Muscle of arm (tissue), 14 donors: ENCODE measurements at places on chromosomes 16 and 17.

DNA sequence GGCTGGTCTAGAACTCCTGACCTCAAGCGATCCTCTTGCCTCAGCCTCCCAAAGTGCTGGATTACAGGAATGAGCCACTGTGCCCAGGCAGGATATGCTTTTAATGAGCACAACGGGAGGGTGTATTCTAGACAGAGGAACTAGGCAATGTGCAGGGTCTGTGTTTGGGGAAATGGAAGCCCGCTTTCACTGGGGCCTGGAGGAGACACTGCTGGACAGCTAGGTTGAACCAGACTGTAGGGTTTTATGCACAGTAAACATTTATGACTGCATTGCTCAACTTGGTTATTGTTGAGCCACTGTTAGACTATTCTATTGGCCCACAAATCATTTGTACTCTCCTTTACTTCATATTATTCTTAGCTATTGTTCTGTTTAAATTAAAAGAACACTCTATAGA lies 10.2 kb upstream of the SIAH1 start:
- no peak for DNase-seq

GRCh38 chr17:62801553-62802114 lies 6.5 kb downstream of the MARCHF10 start:
- DNase-seq = no peak

GRCh38 chr17:83037874-83038165 lies 41.6 kb upstream of the METRNL start:
- DNase-seq = no peak

DNA sequence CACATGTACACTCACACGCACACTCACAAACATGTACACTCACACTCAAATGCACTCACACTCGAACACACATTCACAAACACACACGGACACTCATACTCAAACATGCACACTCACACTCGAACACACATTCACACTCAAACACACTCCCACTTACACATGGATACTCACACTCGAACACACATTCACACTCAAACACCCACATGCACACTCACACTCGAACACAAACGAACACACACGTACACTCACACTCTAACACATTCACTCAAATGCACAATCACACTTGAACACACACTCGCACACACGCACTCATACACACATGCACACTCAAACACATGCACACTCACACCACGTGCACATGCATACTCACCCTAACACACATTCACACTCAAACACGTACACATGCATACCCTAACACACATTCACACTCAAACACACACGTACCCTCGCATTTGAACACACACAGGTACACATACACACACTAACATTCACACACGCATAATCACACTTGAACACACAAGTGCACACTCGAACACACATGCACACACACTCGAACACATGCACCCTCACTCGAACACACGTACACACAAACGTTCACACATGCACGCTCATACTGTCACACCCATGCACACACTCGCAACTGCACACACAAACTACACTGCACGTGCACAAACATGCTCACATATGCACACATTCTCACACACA lies 41.8 kb downstream of the CFAP20 start:
- no peak for DNase-seq

DNA sequence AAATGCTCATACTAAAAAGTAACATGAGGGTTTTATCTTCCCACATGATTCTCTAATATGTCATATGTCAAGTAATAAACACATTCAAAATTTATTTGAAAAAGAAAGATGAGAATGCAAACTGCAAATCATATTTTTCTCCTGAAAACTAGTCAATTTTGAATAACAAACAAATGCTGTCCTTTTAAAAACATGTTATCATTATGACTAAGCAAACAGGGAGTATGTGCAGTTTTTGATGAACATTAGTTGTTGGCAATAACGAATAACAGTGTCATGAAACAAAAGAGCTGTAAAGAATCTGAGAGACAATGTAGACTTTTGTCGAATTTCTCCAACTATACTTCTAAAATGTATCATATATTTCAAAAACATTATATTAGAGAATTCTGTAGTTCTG lies 34.8 kb downstream of the RPGRIP1L start:
- DNase-seq = no peak

GRCh38 chr17:29603109-29603674 lies 10.3 kb downstream of the ANKRD13B start:
- DNase-seq = peak; percentile 79

GRCh38 chr17:35914354-35914753 lies 16.2 kb downstream of the RDM1 start:
- DNase-seq = no peak

DNA sequence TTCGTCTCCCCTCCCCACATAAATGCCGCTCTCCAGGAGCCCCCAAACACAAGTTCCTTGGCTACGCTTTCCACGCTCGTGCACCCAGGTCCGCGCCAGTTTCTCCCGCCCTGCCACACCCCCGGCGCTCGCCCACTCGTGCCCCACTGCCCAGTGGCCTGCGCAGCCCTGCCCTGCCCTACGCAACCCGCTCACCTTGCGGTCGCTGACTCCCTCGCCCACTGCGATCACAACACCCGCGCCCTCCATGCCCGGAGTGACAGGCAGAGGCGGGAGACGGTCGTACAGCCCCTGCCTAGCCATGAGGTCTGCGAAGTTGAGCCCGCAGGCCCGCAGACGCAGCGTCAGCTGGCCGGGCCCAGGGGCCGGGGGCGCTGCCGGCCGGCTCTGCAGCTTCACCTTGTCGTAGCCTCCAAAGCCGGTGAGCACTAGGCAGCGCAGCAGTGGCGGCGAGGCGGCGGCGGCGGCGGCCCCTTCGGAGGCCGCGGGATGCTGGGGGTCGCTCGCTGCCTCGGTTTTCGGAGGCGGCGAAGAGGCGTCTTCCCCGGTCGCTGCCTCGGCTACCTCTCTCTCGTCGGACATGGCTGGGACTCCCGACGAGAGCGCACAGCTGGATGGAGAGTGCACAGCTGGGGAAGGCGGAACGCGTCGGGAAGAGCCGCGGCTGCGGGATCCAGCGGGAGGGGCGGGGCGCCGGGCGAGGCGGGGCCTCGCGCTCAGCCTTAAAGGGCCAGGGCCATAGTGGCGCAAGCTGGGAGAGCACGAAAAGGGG lies at the start of gene VAT1:
VAT1 (minus strand) TSS at position 645 of the 772 bp plus-strand sequence; CDS start at position 582, 63 bp downstream.
- DNase-seq = peak; percentile 88

GRCh38 chr17:15663176-15663575 lies 20.9 kb downstream of the TRIM16 start:
- no peak for DNase-seq

DNA sequence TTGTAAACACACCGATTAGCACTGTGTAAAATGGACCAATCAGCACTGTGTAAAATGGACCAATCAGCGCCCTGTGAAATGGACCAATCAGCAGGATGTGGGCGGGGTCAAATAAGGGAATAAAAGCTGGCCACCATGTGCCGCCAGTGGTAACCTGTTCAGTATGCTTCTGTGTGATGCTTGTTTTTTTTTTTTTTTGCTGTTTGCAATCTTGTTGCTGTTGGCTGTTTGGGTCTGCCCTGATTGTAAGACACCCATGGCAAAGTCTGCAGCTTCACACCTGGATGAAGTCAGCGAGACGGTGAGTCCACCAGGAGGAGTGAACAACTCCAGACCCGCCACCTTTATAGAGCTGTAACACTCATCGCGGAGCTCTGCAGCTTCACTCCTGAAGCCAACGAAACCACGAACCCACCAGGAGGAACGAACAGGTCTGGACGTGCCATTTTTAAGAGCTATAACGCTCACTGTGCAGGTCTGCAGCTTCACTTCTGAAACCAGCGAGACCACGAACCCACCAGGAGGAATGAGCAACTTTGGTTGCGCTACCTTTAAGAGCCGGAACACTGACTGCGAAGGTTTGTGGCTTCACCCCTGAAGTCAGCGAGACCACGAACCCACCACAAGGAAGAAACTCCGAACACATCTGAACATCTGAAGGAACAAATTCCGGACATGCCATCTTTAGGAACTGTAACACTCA lies 85.0 kb upstream of the MED9 start:
- DNase-seq = no peak

- no peak for DNase-seq
These were observed 271.4 kb downstream of the MAF start for GRCh38 chr16:79329166-79329521.
